ENCODE measurements at places on chromosomes 1 and 21.

GRCh38 chr1:160776178-160776577 lies 19.8 kb upstream of the LY9 start:
- DNase-seq, result no peak

DNA sequence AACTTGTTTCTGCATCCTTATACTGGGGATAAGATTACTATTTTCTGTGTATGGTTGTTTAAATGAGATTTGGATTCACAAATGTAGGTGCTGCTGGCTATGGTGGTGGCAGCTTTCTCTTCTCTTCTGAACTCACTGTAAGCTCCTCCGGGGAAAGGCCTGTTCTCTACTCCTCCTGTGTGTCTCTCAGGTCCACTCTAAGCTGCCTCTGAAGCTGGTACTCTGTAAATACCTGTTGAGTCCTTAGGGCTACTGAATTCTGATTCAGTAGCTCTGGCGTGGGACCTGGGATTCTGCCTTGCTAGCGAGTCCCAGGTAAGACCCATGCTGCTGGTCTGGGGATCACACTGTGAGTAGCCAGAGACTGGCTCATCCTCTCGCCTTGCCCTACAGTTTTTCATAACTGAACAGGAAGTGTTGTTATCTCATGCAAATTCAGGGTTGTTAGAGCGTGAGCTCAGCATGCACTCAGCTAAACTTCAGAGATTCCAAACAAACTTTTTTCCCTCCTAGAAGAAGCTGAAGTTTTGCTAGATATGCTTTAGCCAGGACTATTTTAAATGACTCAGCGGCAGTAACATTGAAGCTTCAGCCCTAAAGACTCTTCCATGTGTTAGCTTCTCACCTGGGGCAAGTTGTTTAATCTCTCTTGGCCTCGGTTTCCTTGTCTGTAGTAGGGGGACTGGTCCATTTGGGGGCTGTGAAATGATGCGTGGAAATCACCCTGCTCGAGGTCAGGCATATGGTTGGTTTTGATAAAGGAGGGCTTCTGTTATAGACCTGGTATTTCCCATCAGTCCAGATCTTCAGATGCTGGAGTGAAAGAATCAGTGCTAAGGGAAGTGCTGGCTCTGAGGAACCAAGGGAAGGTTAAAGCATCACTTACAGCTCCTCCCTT lies 271.5 kb upstream of the TMEM51 start:
- DNase-seq, result peak; percentile 76

DNA sequence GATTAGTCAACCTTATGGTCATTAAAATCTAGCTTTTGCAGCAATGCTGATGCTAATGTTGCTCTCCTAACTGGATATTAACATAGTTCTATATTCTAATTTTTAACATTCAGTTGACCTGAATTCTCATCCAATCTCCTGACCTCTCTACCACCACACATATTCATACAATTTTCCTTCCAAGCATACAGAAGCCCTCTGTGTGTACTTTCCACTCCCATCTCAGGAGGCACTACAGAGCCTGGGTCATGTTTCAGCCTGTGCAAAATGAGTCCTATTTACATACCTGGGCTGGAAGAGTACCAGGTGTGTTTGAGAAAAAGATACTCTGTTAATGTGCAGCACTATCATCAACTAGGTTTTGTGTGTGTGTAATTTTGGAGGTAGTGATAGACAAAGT lies 486.3 kb downstream of the NEGR1 start:
- no peak for DNase-seq

- no peak for DNase-seq
Measured at GRCh38 chr1:112395256-112395820, 676 bp upstream of the CTTNBP2NL start.

DNA sequence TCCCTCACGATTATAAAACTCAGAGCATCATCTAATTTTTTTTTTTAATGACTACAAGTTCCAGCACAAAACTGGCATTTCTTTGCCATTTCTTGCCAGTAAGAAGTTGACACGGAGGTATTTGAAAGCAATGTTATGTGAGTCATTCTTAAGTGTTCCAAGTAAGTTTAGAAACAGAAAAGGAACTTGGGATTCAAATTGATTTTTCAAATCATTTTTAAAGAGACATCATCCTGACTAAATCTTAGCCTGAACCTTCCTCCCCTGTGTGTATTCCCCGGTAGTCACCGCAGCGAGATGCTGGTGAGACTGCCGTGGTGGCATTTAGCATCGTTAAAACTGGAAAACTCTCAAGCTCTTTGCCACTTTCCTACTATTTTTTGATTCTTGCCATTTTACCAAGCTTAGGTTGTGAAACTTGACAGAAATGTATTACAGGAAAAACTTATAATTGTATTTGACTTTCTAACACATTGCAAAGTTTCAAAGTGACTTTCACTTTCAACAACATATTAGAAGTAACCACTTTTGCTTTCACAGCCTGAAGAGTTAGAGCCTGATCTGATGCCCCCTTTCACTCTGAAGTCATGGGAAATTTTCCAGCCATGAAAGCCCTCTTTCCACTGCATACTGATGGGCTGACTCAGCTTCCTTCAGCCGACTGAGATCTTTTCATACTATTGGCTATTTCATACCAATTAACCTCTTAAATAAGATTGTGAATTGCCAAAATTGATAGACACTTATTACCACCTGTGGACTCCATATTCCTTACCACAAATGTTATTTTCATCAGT lies 61.4 kb downstream of the OLFML2B start:
- peak; percentile 71 for DNase-seq

GRCh38 chr1:113904293-113904673 lies 316 bp downstream of the AP4B1 start:
- DNase-seq, result no peak

- no peak for DNase-seq
Measured at GRCh38 chr1:159869607-159870006, 7.2 kb upstream of the VSIG8 start.

DNA sequence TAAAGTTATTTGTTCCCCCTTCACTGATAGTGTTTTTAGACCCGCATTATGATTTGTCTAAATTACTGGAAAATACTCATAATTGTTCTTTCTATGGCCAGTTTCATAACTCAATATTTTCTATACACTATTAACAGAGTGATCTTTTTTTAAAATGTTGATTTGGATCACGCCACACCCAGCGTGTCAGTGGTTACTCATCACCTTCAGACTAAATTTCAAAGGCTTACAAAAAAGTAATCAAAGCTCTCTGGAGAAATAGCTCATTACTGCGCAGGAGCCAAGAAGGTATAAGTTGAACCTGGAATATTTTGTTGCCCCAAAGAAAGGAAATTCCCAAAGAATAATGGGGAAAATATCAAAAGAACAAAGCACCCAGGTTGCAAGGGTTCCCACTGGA lies 104.9 kb downstream of the EVI5 start:
- DNase-seq, result no peak

DNA sequence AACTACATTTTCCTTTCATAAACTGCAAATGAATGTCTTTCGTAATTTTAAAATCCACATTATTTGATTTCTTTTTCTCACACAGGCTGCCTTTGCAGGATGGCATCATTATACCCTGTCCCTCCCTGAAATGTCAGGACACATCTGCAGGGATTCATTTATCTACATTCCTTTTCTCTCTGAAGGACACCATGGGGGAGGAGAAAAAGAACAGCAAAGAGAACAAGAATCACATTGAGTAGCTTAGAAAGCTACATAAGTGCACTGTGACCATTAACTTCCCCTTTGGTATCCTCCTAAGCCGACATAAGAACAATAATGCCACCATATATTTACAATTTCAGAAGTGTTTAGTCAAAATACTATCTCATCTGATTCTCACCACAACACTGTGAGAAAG lies 129.5 kb downstream of the PIGK start:
- DNase-seq, result no peak

DNA sequence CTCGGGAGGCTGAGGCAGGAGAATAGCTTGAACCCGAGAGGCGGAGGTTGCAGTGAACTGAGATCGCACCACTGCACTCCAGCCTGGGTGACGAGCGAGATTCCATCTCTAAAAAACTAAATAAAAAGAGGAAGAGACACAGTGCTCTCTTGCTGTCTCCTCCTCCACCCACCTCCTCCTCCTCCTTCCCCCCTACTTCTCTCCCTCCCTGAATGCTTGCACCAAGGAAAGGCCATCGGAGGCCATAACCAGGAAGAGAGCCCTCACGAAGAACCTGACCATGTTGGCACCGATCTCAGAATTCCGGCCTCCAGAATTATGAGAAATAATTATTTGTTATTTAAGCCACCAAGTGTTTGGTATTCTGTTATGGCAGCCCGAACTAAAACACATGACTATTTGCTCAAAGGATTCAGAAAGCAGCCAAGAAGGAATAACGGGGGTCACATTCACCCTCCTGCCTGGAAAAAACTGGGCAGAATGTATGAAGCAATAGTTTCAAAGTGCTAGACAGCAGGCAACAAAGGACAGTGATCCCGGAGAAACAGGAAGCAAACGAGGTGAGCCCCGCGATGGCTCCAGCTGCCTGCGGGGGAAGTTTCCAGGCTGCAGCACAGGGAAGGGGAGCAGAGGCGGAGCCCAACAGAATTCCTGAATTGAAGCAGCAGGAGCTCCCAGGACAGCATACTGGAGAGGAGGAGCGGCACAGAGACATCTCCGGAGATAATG lies 35.8 kb downstream of the LDLRAD1 start:
- no peak for DNase-seq

DNA sequence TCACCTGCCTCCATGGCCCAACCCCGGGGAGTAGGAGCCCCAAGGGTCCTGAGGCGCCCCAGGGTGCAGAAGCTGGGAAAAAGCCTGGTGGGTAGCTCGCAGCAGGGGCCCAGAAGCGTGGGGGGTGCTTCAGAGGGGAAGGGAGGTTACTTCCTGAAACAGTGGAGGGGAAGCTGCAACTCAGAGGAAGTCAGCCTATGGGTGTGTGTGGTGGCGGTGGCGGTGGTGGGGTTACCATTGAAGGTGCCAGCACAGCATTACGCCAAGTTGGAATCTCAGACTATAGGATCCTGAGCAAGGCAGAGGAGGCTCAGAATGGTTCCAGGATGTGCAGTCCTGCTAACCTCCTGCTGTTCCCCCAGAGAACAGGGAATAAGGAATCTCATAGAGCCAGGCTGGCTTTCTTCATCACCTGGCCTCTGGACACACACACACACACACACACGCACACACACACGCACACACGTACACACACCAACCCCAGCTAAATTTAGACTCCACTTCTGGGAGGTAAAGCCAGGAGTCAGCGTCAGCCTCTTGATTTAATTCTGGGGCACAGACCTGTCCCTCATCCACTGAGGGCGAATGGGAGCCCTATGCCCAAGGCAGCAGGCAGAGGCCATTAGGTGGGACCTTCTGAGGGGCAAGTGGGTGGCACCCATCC lies 1.3 kb downstream of the DENND4B start:
- peak; percentile 87 for DNase-seq

DNA sequence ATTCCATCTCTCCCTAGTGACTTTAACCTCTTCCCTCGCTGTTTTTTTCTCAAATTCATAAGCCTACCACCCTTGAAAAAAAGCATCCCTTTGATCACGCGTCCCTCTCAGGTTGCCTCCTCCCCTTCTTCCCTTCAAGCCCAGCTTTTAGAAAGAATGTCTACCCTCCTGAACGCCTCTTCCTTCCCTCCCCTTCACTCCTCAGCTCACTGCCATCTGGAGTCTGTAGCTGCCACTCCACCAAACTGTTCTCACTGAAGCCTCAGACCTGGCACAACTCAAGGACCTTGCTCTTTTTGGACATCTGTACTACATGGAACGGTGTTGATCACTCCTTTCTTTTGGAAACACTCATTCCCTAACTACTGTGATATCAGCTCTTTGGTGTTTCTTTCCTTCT lies 80.6 kb downstream of the SLC25A24 start:
- DNase-seq, result no peak

DNA sequence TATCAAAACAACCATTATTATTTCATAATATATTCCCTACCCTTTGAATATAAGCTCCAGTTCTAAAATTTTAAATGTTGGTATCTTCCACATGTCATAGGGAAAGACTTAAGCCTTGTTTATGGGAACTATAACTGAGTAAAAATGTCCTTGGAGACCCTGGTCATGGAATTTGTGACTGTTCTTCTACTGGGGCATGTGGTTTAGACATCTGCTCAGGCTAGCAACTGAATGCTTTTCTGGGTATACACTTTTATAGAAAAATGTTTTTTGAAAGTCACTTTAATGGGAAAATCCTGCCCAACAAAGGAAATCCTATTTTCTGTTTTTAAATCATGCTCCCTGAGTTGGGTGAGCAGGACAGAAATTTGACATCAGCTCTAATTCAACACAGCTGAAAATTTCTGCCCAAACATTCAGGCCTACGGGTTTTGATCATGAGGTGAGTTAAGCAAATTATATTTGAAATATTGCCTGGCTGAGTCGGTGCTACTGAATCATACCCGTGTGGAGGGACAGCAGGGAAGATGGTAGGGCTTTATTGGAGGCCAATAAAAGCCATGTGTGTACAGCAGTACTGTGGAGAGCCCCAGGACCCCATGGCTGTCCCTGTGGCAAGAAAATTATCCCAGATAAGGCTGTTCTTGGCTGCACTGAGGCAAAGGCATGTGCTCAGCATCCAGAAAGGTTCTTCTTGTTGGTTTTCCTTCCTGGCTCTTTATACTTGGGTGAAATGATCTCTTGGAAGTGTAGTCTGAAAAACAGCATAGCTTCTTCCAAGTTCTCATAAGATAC lies 391.8 kb downstream of the DISC1 start:
- DNase-seq, result no peak

- DNase-seq, result no peak
Measured at GRCh38 chr1:112435448-112435847, 39.4 kb downstream of the CTTNBP2NL start.

- no peak for DNase-seq
Measured at GRCh38 chr1:201220388-201220715, 29.7 kb downstream of the IGFN1 start.

DNA sequence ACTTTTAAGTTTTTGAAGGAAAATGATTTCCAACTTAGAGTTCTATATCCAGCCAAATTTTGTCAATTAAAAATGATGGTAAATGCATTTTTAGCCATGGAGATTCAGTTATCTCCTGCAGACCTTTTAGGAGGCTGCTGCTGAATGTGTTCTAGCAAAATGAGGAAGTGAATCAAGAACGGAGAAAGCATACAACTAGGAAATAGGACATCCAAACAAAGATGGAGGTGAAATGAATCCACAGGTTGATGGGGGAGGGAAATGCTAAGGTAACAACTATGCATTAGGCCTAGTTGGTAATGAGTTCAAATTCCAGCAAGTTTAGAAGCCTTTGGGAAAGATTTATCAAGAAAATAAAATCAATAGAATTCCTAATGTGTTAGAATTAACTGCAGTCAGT lies 80.5 kb downstream of the FNBP1L start:
- no peak for DNase-seq

DNA sequence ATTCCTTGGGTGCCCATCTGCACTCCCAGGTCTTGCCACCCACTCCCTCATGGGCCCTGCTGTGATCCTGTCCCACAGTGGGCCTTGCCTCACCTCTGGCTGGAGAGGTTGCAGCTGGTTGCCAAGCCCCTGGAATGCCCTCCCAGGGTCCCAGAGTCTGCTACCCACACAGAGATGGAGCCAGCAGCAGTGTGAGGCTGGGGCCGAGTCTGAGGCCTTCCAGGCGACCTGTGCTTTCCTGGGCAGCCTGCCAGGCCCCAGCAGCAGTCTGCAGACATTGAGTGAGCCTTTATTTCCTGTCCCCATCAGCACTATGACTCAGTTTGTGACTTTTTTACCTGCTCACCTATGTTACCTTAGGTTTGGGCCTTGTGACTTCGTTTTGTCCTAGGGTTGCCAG lies 25.0 kb upstream of the TSPAN2 start:
- peak; percentile 15 for DNase-seq

GRCh38 chr21:31064803-31065202 lies 26.5 kb upstream of the KRTAP19-8 start:
- peak; percentile 22 for DNase-seq

Data from GM12865 (cell line).